ENCODE measurements at places on chromosomes 7 and 10.

GRCh38 chr10:94123258-94123995 lies 129.7 kb downstream of the PLCE1 start:
- DNase-seq: no peak

- no peak for DNase-seq
These were observed 167.1 kb downstream of the DIP2C start for GRCh38 chr10:522350-522749.

- no peak for DNase-seq
These were observed 9.2 kb upstream of the CPA1 start for GRCh38 chr7:130371046-130371445.

GRCh38 chr10:70284542-70285475 lies 1.0 kb upstream of the NPFFR1 start:
- DNase-seq: no peak

DNA sequence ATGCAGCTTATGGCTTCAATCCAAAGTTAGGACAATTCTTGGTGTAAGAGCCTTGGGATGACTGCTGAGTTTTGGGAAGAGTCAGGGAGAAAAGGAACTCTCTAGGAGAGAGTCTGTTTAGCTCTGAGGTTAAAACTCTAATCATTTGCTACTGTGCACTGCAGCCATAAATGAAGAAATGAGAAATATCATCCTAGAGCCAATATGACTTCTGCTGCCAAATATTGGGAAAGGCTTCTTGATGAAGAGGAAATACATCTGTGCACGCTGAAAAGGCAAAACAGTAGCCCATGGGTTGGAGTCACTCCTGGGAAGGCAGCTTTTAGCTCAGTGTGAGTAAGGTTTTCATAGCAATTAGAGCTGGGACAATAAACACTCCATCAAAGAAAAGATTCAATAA lies 308.8 kb downstream of the SFMBT2 start:
- DNase-seq: no peak

- DNase-seq: no peak
These were observed 178.8 kb downstream of the NEURL1 start for GRCh38 chr10:103672345-103672744.

Data from NCI-H187 treated with DMSO at 0.1 percent for 48 hours (cell line).